ENCODE measurements at places on chromosomes 16 and 17. TPM values are rescaled to one million over a fixed set of nuclear protein-coding genes. Genes with fewer than 3 reads are reported as not detected.

CDRT4 gene
- total RNA-seq: 5.2 TPM

NETO2 gene
- total RNA-seq: 13.9 TPM

TNFRSF13B gene
- total RNA-seq: not detected

UTP4 gene
- total RNA-seq: 15.1 TPM

LYRM9 gene
- 10.8 TPM for total RNA-seq

ADAD2 gene
- not detected for total RNA-seq

GAA gene
- 15.1 TPM for total RNA-seq

GRCh38 chr16:85349365-85350145 is 237.3 kb upstream of the CIBAR2 start:
- DNase-seq: no peak

- no peak for DNase-seq
These were observed 643 bp upstream of the NPB start for GRCh38 chr17:81901167-81902022.

GRCh38 chr16:9258423-9259051 is 167.1 kb downstream of the HAPSTR1 start:
- peak; percentile 8 for DNase-seq

- DNase-seq: no peak
These were observed 267.9 kb downstream of the CPPED1 start for GRCh38 chr16:12535535-12536411.

GRCh38 chr16:27225536-27226360 is 22.4 kb downstream of the KDM8 start:
- no peak for DNase-seq

DNA sequence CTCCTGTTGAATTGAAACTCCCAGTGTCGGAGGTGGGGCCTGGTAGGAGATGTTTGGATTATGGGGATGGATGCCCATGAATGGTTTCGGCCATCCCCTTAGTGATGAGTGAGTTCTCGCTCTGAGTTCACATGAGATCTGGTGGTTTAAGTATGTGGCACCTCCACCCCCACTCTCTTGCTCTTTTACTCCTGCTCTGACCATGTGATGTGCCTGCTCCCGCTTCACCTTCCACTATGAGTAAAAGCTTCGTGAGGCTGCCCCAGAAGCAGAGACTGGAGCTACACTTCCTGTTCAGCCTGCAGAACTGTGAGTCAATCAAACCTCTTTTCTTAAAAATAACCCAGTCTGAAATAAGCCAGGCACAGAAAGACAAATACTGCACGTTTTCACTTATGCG is 512.4 kb downstream of the HS3ST4 start:
- no peak for DNase-seq

GRCh38 chr16:13906168-13907089 is 13.5 kb upstream of the ERCC4 start:
- no peak for DNase-seq

GRCh38 chr16:67565470-67566100 is 3.3 kb downstream of the CTCF start:
- DNase-seq: no peak

- no peak for DNase-seq
These were observed 62.3 kb downstream of the GSG1L start for GRCh38 chr16:28001184-28001583.

DNA sequence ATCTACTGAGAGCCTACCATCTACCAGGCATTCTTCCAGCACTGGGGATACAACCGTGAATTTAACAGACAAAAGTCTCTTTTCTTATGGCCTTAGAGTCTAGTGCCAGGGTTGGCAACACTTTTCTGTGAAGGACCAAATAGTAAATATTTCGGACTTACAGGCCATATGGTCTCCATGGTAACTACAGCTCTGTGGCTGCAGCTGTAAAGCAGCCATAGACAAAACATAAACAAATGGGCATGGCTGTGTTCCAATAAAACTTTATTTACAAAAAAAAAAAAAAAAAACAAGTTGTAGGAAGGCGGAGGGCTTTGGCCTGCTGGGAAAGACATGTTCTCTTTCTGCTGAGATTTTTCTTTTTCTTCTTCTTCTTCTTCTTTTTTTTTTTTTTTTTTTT is 98.7 kb downstream of the ABCC12 start:
- DNase-seq: peak; percentile 15

DNA sequence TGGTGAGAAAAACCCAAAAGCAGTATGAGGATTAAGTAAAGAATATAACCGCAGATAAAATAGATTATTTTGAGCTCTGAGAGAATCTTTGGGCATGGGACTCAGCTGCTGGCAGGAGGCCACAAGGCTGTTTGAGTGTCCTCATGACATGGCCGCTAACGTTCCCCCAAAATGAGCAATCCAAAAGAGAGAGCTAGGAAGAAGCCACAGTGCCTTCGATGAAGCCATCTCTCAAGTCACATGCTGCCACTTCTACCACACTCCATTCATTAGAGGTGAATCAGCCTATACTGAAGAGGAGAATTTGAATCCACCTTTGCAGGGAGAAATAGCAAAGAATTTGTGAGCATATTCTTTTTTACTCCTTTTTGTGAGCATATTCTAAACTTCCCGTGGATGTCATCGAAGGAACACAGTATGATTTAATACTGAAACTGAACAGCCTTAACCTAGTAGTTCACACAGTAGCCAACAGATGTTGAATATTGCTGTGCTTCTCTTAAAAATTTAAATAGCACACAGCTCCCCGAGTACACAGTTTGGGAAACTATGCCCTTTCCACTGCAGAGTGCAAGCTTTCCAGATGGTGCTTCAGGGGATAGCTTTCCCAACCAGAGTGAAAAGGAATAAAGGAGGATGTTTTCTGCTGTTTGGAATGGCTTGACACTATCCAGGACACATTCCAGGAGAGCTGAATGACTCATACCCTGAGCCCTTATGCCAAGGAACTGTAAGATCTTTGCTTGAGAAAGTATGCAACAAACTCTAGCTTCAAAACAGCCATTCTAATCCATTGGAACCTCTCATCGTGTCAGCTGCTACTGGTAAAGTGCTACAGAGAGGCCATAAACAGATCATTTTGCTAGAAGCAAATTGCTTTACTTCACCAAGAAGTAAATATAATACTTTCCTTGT is 33.9 kb downstream of the ANKFY1 start:
- DNase-seq: peak; percentile 100

- no peak for DNase-seq
These were observed 13.8 kb downstream of the PKD1 start for GRCh38 chr16:2121853-2122252.

DNA sequence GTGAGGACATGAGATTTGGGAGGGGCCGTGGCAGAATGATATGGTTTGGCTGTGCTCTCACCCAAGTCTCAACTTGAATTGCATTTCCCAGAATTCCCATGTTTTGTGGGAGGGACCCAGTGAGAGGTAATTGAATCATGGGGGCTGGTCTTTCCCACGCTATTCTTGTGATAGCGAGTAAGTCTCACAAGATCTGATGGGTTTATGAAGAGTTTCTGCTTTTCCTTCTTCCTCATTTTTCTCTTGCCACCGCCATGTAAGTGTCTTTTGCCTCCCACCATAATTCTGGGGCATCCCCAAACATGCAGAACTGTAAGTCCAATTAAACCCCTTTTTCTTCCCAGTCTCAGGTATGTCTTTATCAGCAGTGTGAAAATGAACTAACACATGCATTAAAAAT is 40.6 kb downstream of the CCT6B start:
- DNase-seq: no peak

- peak; percentile 99 for DNase-seq
These were observed 30.6 kb downstream of the METRNL start for GRCh38 chr17:83109793-83110645.
